Myocyte (in vitro differentiated cells): ENCODE measurements at places on chromosomes 13 and 19. TPM values are rescaled to one million over a fixed set of nuclear protein-coding genes. Genes with fewer than 3 reads are reported as not detected.

ZNF699 gene
- 17.1 and 18.5 TPM in 2 replicates for total RNA-seq

ACER1 gene
- not detected in 2 replicates for total RNA-seq

TMEM145 gene
- 1.6 TPM in 1 of 2 replicates, not detected in the other for total RNA-seq

KLK2 gene
- not detected in 2 replicates for total RNA-seq

CSNK1G2 gene
- 70.6 and 75.2 TPM in 2 replicates for total RNA-seq

ZNF571 gene
- 4.4 and 4.8 TPM in 2 replicates for total RNA-seq

CCL25 gene
- not detected in 2 replicates for total RNA-seq

CPT1C gene
- 1.4 and 1.7 TPM in 2 replicates for total RNA-seq

DUS3L gene
- 21.6 and 25.4 TPM in 2 replicates for total RNA-seq

ZNF544 gene
- 30.2 and 39.2 TPM in 2 replicates for total RNA-seq

RASGRP4 gene
- total RNA-seq: 0.16 and 0.19 TPM in 2 replicates

ATP8B3 gene
- 0.48 and 1.1 TPM in 2 replicates for total RNA-seq

AP2S1 gene
- 82.3 and 89.0 TPM in 2 replicates for total RNA-seq

ERICH6B gene
- not detected in 2 replicates for total RNA-seq

NLRP4 gene
- total RNA-seq: not detected in 2 replicates

PPP1R13L gene
- 0.73 and 1.3 TPM in 2 replicates for total RNA-seq

MRPS12 gene
- total RNA-seq: 57.9 and 58.3 TPM in 2 replicates
